ENCODE measurements at places on chromosomes 1 and 21.

DNA sequence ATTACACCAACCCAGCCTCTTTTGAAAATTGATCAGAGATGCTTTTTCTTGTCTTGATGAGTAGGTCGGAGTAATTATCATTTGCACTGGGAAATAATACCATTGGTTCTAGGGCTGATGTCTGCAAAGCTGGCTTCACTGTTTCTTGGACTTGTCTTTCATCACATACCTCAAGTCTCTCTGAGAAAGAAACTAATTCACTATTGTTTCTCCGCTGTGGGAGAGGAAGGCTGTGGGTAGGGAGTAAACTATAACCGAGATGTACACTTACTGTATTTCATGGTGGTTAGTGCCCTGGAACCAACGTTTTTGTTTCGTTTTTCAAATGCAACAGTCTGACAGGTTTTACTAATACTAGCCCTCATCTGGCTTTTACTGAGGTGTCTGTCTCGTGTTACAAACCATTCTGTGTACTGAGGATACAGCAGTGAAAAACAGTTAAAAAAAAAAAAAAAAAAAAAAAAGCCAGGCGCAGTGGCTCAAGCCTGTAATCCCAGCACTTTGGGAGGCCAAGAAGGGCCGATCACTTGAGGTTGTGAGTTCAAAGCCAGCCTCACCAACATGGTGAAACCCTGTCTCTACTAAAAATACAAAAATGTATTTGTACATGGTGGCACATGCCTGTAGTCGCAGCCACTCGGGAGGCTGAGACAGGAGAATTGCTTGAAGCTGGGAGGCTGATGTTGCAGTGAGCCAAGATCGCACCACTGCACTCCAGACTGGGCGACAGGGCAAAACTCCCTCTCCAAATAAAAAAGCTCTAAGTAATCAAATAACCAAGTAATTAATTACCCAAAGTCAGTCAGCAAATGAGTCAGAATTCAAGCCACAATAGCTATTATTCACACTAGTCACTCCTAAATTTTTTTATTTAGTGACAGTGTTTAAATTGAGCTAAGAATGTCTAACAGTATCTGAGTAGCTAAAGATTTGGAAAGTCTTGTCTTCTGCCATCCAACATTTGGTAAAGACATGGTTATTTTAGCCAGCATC, 23.3 kb downstream of the TOMM20 start:
- DNase-seq = no peak

DNA sequence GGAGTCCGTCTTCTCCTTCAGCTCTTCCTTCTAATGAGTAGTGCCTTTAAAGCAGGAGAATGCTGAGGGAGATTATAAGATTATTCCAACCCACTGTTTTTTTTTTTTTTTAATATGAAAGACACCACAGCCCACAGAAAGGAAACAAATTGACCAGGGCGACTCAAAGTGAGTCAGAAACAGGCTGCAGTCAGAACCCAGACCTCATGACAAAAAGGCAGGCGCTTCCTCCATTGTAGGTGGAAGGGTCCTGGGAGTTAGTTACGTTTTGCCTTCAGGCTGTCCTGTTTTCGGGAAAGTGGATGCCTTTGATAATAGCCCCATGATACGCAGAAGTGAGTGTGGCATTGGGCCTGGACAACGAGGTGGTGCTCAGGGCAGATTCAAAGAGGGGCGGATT, 21.0 kb downstream of the PLXNA2 start:
- no peak for DNase-seq

GRCh38 chr1:113095790-113096455, 22.9 kb downstream of the LRIG2 start:
- DNase-seq = no peak

DNA sequence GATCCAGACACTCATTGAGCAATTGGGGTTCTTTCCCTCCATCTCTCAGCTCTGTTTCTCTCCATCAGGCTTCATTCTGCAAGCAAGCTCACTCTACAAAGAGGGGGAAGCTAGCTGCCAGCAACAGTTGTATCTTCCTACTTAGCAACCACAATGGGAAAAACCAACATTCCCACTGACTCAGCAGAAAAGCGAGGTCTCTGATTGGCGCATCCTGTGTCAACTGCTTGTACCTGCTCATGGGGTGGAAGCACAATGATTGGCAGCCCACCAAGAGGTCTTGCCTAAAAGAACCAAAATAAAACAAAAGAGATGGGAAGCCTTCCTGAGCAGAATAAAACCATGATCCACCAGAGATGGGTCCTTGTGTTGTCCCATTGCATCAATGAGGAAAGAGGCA, 4.0 kb upstream of the CDA start:
- no peak for DNase-seq

GRCh38 chr1:161718559-161719324, 2.6 kb upstream of the FCRLB start:
- DNase-seq = no peak

GRCh38 chr1:233240829-233241682, 54.5 kb downstream of the PCNX2 start:
- DNase-seq = peak; percentile 5

DNA sequence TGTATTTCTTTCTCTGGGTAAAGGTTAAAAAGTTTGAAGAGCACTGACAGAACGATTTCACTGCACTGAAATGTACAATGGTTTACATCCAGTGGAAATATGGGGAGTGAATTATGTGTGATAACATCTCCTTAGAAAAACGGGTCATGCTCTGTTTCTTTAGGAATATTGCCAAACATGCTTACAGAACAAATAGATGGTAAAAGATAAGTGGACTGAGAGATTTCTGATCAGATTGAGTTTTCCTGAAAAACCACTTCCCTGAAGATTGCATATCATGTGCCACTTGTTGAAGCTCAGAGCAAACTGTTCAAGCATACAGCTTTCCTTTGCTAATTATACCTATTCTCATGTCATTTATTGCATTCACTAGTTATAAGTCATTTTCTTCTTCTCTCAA, 29.9 kb upstream of the DISP1 start:
- DNase-seq = no peak

DNA sequence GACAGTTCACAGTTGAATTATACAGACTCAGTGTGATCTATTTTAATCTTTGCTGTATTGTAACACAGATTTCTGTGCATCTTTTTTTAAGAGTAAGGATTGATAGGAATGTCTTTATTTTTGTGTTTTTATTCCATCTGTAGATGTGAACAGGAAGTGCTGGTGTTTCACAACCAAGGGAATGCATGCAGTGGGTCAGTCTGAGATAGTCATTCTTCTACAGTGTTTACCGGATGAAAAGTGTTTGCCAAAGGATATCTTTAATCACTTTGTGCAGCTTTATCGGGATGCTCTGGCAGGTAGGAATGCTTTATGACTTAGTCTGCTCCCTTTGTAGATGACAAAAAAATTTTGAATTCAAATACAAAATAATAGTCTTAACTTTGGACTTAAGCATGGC, 84.5 kb downstream of the CC2D1B start:
- no peak for DNase-seq

- DNase-seq = no peak
Observed at GRCh38 chr1:30654188-30654587, 69.2 kb downstream of the MATN1 start.

GRCh38 chr1:62045574-62045973, 149.1 kb upstream of the L1TD1 start:
- no peak for DNase-seq

GRCh38 chr1:7278827-7279765, 492.0 kb upstream of the VAMP3 start:
- DNase-seq = no peak

GRCh38 chr1:170321113-170321512, 175.4 kb downstream of the NTMT2 start:
- DNase-seq = no peak

- DNase-seq = no peak
Observed at GRCh38 chr1:62951428-62951827, 167.5 kb downstream of the ATG4C start.

GRCh38 chr1:232547938-232548484, 81.9 kb downstream of the SIPA1L2 start:
- no peak for DNase-seq

GRCh38 chr1:28370239-28371009, 884 bp downstream of the PHACTR4 start:
- peak; percentile 23 for DNase-seq

DNA sequence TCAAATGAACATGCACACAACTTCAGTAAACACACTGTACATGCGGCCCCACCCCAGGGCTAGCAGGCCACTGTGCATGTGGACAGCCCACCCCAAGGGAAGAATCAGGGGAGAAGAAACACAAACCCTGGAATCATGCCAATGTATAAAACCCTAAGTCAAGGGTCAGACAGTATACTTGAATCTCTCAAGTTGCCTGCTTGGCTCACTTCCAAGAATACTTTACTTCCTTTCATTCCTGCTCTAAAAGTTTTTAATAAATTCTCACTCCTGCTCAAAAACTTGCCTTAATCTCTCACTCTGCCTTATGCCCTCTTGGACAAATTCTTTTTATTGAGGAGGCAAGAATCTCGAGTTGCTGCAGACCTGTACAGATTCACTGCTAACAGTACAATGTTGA, 231.2 kb upstream of the CACYBP start:
- no peak for DNase-seq

DNA sequence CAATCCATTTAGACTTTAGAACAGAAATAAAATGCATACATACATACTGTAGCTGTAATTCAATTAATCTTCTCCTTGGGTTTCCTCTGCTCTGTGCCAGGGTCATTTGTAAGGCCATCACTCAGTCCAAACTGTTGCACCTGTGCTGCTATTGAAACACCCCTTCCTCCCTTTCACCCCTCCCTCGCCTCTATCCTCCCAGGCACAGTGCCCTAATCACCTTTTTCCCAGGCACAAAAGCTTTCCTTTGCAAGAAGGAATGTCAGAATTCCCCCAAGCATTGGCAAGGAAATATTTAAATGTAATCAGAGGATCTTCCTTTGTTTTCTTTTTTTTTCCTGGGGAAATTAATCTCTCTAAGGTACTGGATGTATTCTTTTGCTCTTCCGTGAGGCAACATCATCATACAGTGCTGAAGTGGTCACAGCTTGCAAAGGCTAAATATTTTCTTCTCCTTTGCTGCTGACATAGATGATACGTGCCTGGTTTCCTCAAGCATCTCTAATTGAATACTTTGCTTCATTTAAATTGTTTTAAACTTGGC, 339.3 kb upstream of the NR5A2 start:
- DNase-seq = no peak
